ENCODE measurements at places on chromosomes 13 and 19.
A peak's percentile ranks its signal among the peaks of the same experiment; 100 is the strongest.

DNA sequence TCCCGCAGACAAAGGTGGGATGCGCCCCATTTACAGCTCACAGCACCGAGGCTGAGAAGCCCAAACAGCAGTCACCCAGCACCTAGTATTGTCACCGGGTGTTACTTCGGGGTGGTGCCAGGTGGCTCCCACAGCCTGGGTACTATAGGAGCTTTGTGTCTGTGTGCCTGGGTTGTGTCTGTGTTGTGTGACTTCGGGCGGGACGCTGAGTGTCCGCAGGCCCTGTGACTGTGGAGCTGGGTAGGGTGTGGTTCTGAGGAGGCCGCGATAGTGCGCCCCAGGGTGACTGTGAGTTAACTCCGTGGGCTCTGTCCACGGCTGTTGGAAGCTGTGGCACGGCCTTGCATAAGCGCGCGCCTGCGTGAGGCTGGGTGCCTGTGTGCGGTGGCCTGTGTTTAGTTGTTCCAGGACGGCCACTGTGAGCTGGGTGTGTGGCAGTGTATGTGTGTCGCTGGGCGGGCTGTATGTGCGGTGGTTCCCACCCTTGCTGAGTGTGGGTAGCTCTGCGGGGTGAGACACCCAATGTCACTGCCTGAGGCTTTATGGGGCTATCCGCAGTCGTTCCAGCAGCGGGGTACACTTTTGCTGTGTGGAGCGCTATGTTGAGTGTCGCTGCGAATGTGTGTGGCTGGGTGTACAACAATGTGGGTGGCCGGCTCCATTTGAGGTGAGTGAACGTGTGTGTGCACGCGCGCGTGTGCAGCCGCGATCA is 559 bp upstream of the SSBP4 start:
- peak; percentile 51 for DNase-seq

DNA sequence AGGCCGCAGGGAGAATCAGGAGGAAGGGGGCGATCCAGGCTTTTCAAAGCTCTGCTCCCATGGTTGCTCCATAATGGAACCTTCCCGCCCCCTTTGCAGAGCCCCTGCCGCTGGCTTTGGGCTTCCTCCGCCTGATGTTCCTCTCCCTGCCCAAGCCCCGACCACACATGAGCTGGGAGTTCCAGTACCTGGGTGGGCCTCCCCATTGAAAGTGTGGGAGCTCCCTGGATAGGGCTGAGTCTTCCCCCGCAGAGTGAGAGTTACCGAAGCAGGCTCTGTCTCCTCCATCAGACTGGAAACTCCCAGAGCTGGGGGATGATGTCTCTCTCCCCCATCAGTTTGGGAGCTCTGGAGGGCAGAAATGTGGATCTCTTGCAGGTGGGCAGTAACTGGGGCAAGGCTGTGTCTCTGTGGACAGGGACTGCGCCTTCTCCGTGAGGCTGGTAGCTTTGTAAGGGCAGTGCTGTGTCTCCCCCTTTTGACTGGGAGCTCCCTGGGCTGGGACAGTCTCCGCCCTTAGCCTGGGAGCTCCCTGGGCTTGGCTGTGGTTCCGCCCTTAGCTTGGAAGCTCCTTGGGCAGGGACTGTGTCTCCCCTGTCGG is 722 bp downstream of the DCAF15 start:
- peak; percentile 21 for DNase-seq

DNA sequence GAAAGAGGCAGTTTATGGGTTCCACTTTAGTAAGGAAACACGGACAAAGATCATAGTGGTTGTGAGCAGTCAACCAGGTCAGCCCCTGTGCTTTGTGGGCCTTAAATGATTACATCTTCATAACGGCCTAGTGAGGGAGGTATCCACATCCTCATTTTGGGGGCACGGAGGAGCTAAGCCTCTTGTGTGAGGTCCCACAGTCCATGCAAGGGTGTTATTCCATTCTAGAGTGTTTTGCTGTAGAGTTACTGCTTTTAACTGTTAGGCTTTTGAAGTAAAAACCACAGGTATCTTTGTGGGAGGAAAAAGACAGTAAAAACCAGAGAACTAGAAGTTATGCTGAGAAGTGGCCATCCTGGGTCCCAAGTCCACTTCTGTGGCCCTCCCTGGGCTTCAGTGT is 4.0 kb downstream of the NOP53 start:
- DNase-seq = no peak

- no peak for DNase-seq
Observed at GRCh38 chr19:43636121-43636683, 3.4 kb downstream of the CADM4 start.

DNA sequence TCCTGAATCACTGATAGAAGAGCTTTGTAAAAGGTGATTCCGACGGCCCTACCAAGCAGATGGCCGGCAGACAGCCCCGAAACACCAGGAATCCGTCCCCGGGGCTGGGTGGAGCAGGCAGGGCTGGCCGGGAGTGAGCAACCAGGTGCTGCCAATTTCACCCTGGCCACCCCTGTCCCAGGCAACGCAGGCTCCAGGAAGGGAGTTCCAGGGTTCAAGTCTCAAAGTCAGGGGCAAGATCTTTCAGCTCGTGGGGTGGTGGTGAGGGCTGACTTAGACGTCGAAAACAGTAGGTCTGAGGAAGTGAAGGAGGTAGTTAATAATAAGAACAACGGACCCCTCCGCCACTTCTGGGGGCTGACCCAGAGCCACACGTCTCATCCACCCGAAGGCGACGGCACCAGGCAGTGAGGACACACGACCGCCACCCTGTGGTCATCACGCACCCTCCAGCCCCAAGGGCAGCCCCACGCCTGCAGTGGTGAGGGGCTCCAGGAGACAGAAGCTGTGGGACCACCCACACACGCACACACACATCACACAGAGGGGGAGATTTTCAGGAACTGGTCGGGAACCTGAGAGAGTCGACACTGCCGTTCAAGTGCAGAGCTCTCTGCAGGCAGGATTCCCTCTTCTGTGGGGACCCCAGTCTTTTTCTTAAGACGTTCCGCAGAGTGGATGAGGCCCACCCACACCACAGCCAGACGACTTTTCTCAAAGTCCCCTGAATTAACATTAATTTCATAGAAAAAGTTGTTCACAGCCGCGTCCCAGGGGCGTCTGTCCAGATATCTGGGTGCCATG is 67.2 kb downstream of the SPACA7 start:
- DNase-seq = peak; percentile 25

- no peak for DNase-seq
Observed at GRCh38 chr19:40780582-40780981, 2.5 kb downstream of the RAB4B start.

- peak; percentile 62 for DNase-seq
Observed at GRCh38 chr19:49447485-49448431, 3.9 kb downstream of the PIH1D1 start.

DNA sequence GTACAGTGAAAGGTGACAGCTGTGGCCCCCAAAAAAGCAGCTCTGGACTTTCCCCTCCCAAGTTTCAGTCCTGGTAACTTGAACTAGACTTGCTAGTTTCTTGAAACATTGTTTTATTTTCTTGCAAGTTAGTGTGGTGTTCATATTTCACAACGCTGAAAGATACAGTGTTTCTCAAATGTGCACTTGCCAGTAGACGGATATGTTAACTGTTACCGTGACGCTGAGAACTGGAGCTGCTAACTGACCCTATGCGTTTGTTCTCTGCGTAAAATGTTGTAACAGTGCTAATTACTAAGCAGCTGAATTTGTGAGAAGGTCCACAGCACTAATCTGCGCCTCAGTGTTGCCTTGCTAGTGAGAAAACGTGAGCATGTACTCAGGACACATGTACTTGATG is 79.6 kb downstream of the GGACT start:
- DNase-seq = no peak

DNA sequence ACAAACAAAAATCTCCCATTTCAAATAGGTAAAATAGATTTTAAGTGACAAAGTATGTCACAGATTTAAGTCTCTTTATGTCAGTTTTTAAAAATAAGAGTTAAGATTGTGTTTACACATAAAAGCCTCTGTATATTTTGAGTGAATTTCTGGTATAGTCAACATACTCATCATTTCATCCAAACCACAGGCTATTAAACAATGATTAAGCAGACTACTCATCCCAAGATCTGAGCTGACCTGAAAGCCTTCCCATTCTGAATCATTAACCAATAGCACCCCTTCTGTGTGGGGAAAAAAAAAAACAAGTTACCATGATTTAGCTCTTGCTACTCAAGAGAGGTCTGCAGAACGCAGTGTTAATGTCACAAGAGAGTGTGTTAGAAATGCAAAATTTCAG is 284.4 kb upstream of the NBEA start:
- DNase-seq = no peak

- DNase-seq = no peak
Observed at GRCh38 chr19:2711172-2711874, 8.8 kb upstream of the GNG7 start.

- DNase-seq = no peak
Observed at GRCh38 chr13:20258963-20259288, 26.8 kb upstream of the GJB6 start.

GRCh38 chr19:38792250-38793111 is 3.5 kb downstream of the LGALS7B start:
- DNase-seq = peak; percentile 60

- peak; percentile 34 for DNase-seq
Observed at GRCh38 chr13:45368005-45368404, 27.0 kb upstream of the TPT1 start.

- no peak for DNase-seq
Observed at GRCh38 chr13:65054277-65054676, 2175.9 kb downstream of the PCDH9 start.

- no peak for DNase-seq
Observed at GRCh38 chr13:73061473-73061872, 2.7 kb downstream of the KLF5 start.

- DNase-seq = no peak
Observed at GRCh38 chr13:32045982-32046785, 14.6 kb downstream of the FRY start.

GRCh38 chr19:57576661-57577060 is 2.0 kb downstream of the ZNF416 start:
- no peak for DNase-seq

DNA sequence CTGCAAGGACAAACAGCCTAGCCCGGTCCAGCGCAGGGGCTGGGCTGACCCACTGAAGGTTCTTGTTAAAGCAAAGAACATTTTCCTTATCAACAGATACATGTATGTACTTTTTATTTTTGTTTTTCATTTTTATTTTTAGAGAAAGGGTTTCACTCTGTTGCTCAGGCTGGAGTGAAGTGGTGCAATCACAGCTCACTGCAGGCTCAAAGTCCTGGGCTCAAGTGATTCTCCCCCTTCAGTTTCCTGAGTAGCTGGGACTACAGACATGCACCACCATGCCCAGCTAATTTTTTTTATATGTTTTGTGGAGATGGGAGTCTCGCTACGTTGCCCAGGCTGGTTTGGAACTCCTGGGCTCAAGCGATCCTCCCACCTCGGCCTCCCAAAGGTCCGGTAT is 47.9 kb downstream of the CEBPG start:
- no peak for DNase-seq

DNA sequence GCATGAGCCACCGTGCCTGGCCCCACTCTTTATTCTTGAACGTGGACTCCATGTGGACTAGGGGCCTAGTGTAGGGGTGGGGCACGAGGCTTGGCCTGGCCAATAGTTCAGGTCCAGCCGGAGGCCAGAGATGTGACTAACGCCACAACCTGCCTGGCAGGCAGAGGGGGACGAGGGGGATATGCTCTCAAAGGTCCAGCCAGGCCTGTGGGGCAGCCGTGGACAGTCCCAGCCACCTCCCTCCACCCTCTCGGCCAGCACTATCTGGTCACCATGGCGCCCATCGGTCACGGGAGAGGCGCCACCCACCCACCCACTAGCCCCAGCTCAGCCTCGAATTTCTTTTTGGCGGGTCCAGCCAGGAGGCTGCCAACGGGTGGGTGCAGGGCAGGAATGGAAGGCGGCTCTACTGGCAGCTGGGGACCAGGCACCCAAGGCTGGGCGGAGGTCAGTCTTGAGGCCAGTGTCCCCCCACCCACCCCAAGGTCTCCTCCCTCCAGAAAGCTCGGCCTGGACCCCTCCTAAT is 2.2 kb upstream of the CERS1 start:
- DNase-seq = no peak

DNA sequence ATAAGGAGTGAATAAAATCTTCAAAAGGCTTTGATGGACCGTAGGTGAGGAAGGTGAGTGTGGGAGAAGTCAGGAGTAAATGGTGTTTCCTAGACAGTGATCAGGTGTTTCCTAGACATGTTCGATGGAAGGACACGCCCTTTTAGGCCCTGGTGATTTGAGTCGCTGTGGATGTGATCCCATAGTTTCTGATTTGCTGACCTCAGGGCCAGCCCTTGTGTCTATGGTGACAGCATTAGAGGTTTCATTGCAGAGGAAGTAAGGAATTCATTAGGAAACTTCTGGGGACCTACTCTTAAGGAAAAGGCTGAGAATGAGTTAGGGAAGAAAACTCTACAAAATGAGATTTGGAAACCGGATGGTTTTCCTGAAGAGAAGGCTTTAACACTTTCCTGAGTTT is 31.5 kb upstream of the RNF113B start:
- DNase-seq = no peak

DNA sequence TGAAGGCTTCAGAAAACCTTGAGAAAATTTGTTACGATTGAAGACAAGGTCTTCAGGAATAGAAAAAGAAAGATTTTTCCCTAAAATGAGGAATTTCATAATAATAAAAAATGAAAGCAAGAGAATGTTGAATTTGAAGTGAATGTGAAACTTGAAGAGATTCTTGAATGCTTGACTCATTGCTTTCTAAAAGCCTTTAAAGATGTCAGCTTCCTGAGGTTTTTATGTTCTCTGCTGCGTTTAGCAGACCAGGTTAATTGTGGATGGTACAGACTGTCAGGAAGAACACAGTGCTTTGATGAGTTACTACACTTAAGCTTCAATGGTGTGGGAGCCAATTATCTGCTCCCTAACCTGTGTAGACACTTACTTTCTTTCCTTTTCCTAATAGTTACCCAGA is 96.3 kb upstream of the FNDC3A start:
- no peak for DNase-seq

GRCh38 chr19:17953316-17953801 is 13.5 kb upstream of the KCNN1 start:
- no peak for DNase-seq

- DNase-seq = no peak
Observed at GRCh38 chr19:49362929-49363267, 682 bp upstream of the TEAD2 start.

GRCh38 chr13:58266271-58266670 is 634.7 kb downstream of the PCDH17 start:
- no peak for DNase-seq

Measured in stimulated activated CD4-positive, alpha-beta T cell treated with anti-CD3 and anti-CD28 coated beads, Interleukin-15, amount 100 ng/mL, for 24 hours (primary cell).